ENCODE measurements at places on chromosomes 4 and X. TPM values are rescaled to one million over a fixed set of nuclear protein-coding genes. Genes with fewer than 3 reads are reported as not detected.
A peak's percentile ranks its signal among the peaks of the same experiment; 100 is the strongest.

The SLC9A6 gene
- 6.2 TPM for total RNA-seq

GRCh38 chrX:429266-429825, 42.6 kb upstream of the PPP2R3B start:
- DNase-seq, result no peak

The REELD1 gene
- not detected for total RNA-seq

The MND1 gene
- 1.0 TPM for total RNA-seq

DNA sequence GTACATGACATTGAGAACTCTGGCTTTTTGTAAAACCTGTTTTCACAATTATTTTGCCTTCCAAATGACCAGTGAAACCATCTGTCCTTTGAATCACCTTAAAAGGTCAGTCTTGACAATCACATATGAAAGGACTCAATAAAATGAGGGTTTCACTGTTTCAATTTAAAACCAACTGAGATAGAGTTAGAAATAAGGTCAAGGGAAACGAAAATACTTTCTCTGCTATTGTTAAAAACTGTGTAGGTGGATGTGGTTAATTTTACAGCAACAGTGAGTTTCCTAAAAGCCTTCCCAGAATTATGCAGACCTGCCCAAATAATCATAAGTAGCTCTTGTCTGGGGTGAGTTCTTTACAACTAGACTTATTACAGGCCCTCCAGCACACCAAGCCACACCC, 839.9 kb downstream of the RAB28 start:
- DNase-seq, result no peak

DNA sequence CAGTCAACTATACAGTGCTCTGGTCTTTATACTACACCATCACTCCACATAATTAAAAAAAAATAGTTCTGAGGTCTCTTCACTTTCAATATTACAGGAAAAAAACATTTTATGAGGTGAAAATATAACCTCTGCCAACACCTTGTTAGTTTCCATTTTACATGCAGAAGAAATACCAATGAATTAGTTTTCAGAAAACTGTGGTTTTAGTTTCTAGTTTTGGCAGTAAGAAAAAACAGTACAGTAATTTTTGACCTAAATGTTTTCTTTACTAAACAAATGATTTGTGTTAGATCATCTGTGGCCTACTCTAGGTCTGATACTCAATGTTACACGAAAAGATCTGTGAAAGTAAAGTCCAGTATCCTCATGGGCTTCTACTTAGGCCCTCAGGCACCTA, 10.0 kb downstream of the SULT1E1 start:
- no peak for DNase-seq

GRCh38 chr4:85676050-85676425, 201.1 kb downstream of the ARHGAP24 start:
- no peak for DNase-seq

DNA sequence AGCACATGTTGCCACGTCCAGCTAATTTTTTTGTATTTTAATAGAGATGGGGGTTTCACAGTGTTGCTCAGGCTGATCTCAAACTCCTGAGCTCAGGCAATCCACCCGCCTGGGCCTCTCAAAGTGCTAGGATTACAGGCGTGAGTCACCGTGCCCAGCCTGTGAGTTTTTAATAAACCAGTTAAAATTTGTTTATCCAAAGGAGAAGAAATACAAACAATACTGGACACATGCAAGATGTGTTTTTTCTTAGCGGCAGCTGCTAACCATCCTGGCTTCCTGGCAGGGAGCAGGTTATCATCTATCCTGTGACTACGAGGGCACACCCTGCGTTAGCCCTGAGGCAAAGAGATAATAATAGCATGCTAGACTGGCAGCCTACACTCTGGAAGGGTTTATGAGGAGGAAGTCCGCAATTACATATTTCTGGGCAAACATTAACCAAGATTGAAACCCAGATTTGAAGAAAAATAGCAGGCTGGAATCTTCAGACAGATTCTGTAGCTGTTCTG, 191.4 kb downstream of the SPRY1 start:
- DNase-seq, result peak; percentile 9

The KLF8 gene
- 2.9 TPM for total RNA-seq

- DNase-seq, result no peak
Observed at GRCh38 chr4:2395584-2395983, 22.9 kb downstream of the ZFYVE28 start.

GRCh38 chr4:39274503-39274902, 91.7 kb downstream of the RFC1 start:
- no peak for DNase-seq

DNA sequence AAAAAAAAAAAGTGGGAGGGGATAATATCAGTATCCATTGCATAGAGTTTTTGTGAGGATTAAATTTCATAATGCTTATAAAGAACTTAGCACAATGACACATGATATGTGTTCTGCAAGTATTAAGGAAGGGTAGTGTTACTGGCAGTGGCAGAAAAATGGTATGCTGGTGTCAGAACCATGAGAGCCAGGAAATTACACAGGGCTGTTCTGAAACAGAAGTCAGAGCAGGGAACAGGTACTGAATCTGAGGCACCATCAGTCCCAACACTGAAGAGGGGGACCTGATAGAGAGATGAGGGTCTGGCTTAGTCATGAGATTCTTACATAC, 601.1 kb upstream of the GRIA3 start:
- no peak for DNase-seq

DNA sequence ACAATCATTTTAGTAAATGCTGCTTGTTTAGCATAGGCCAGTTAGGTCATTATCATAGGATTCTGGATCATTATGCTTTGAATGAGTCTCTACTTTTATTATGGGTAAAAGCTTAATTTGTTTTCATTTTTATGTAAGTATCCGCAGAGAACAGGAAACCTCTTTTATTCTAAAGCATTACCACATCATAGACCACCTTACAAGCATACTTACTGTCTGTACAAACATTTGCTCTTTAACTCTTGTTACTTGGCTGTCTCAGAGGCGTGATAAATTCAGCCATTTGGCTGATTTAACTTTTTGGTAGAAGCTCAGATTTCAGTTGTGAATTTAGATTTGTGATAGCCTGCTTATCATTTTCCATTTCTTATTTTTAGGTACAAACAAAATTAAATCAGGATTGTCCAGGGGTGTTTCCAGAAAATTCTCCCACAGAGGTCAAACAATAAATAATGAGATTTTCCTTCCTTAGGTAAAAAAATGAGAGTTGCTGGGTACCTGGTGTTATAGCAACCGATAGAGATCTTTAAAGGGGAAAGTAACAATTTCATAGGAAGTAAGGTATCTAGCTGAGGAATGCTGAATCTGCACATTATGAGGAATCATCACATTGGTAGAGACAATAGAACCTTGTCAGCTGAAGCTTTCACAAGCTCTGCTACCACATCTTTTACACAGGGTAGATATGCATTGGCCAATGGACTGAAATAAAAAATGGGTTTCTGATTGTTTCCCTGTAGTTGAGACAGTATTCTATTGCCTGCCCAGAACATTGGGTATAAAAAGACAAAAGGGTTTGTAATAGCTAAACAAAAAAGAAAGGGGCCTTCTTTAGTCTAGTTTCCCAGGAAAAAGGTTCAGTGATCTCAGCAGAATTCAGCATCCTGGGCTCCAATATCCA, 62.5 kb downstream of the NDNF start:
- DNase-seq, result no peak

DNA sequence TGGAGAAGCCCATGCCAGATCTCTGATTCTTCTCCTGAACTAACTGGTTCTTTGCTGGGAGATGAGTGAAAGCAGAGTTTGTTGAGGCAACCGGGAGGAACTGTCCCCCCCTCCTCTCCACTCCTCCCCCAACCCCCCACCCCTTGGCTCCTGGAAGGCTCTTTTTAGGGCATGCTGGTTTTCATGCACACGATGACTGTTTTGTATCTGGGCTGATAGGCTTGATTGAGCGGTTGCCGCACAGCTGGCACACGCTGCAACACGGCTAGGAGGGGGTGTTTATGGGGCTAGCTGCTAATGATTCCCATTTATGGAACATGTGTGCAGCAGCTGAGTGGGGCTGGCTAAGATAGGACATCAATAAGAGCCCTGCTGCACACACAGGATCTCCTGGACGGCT, 137.2 kb downstream of the SMIM20 start:
- DNase-seq, result no peak

DNA sequence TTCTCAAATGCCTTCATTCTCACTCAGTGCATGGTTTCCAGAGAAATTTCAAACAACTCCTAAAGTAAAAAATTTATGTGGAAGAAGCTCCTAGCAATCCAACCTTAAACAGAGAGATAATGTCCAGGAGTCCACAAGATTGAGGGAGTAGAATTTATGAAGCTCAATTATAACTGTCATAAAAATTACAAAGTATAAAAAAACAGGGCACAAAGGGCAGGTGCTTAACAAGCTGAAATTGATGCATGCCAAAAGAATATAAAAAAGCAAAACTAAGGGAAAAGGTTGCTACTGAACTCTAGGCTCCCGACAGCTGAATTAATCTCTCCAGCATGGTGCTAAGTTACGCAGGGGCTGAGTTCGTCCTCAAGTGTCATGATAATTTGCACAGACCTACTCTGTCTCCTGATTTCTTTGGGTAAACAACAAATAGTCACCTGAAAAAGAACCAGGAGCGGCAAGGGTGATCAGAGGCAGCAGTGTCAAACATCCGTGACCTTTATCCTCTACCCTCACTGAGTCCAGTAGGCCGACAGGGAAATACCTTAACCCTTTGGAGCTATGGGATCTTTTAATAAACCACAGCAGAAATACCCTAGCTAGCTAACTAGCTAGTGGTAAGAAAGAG, 47.2 kb upstream of the RELL1 start:
- no peak for DNase-seq

DNA sequence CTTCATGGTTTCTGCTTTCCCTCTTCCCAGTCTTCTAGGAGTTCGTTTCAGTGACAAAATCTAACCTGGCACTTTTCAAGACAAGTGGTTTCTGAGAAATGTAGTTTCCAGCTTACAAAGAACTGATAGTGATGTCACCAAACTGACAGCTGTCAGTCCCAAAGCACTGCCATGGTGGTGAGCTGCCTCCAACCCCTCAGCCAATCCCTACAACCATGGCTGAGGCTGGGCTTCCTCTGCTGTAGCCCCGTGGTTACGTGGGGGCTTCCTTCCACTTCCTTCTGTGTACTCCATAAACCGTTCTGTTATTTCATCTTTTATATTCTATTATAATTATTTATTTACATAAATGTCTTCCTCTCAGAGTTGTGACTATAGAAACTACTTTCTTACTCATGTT, 198.6 kb upstream of the AGA start:
- DNase-seq, result no peak

DNA sequence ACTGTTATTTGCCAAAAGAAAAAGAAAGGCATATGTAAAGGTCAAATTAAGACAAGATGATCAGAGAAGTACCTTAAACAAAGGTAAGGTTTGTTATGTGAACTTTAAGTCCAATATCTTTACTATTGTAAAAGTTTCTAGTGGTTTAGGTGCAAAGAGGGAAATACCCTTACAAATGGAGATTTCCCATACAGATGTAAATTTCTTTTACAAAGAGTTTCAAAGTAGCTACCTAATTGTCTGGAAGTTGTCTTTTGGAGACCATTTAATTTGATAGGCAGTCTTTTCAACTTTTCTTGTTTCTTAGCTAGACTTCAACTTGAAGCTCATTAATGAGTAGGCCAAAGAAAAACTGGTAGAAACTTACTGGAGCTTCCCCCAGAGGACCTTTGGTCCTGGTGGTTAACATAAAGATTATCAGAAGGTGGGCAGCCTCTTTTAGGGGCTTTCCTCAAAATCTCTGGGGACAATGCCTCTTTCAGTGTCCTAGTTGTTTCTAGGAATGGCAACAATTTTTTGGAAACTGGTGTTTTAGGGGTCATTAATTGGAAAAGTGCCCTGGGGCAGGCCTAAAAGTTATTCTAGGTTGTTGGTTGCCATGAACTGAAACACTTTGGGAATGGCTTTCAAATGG, 297.3 kb downstream of the GUCY2F start:
- DNase-seq, result no peak

DNA sequence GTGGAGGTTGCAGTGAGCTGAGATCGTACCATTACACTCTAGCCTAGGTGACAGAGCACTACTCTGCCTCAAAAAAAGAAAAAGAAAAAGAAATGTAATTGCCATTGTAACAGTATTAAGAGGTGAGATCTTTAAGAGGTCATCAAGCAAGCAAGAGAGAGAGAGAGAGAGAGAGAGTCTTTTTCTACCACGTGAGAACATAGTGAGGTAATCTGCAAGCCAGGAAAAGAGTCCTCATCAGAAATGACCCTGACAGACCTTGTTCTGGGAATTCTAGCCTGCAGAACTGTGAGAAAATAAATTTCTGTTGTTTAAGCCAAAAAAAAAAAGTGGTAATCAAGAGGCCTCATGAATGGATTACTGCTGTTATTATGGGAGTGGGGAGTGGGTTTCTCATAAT, 14.9 kb downstream of the GPKOW start:
- no peak for DNase-seq

The SOWAHD gene
- total RNA-seq, result 2.6 TPM

The ADH7 gene
- total RNA-seq, result not detected

DNA sequence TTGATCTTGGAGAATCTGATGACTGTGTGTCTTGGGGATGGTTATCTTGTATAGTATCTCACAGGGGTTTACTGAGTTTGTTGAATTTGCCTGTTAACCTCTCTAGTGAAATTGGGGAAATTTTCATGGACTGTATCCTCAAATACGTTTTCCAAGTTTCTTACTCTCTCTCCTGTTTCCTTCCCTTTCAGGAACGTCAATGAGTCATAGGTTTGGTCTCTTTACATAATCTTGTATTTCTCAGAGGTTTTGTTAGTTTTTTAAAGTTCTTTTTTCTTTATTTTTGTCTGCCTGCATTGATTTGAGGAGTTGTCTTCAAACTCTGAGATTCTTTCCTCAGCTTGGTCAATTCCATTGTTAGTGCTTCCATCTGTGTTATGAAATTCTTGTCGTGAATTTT, 227.7 kb upstream of the GPRIN3 start:
- no peak for DNase-seq

The AVPR2 gene
- total RNA-seq, result 0.78 TPM

The SPCS3 gene
- 87.2 TPM for total RNA-seq

- DNase-seq, result no peak
Observed at GRCh38 chrX:114051667-114052315, 532.1 kb upstream of the HTR2C start.

DNA sequence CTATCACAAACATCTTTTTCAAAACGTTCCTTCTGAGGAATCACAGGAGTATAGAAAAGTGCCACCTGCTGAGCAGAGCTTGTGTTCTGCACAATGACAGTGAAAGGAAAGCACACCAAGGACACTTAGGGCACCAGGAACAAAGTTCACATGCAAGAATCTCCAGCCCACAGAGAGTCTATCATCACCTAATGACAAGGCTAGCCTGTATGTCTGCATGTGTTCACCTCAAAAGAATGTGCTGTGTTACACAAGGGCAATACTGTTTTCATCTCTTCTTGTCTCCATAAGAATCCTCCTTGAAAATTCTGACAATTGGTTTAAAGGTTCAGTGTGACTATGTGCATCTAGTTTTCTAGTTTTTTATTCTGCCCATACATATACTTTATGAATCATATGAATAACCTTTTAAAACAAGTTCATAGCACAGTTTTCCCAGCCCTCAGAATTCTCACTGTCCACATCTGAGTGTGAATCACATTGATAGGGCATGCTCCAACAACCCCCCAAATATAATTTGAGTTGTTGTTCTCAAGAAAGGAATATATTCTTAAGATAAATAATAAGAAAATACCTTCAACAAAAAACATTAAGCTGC, 118.0 kb downstream of the PWWP3B start:
- no peak for DNase-seq

Measured in body of pancreas (tissue), 4 donors.